ENCODE measurements at places on chromosomes 3 and 15. TPM values are rescaled to one million over a fixed set of nuclear protein-coding genes. Genes with fewer than 3 reads are reported as not detected.

NR2E3 gene
- 0.12 TPM for total RNA-seq

DNA sequence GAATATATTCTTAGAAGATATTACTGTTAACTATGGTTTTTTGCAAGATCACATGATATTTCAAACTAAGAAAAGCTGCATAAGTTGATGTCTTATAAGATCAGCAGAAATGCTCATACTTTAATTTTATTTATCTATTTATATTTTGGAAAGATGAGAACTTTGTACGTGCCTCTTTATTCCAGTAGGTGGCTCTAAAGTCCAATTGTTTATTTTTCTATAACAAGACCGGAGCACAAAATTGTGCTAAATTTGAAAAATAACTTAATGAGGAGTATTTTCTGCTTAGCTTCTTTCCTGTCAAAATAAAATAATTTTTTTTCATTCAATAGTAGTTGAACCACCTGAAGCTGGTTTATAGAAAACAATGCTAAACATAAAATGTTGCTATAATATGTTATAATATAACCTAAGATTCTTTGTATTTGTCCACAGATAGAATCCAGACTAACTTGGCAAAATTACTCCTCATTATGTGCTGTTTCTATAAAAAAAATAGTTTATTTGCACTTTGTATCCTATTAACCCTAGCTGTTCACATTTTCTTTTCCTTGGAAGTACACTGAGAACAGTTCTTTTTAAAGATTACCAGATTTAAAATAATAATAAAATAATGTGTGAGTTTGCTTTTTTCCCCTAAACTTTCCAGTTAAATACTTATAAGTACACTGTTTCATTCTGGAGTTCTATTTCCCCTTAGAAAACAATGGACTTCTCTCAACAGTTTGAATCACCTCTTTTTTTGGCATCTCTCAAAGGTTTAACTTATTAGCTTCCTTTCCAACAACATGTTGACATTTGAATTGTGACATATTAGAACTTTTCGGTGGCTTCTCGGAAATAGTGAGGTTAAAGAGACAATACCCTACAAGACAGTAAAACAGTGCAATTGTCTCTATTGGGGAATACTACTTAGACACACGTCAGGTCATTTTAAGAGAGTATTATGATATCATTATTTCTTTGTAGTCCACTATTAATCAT lies 530.0 kb downstream of the MECOM start:
- DNase-seq, result no peak

GUCA1C gene
- not detected for total RNA-seq

ACTC1 gene
- 12,067 TPM for total RNA-seq

GRCh38 chr3:172679599-172679998 lies 31.3 kb downstream of the NCEH1 start:
- no peak for DNase-seq

NEIL1 gene
- total RNA-seq, result 13.1 TPM

DNA sequence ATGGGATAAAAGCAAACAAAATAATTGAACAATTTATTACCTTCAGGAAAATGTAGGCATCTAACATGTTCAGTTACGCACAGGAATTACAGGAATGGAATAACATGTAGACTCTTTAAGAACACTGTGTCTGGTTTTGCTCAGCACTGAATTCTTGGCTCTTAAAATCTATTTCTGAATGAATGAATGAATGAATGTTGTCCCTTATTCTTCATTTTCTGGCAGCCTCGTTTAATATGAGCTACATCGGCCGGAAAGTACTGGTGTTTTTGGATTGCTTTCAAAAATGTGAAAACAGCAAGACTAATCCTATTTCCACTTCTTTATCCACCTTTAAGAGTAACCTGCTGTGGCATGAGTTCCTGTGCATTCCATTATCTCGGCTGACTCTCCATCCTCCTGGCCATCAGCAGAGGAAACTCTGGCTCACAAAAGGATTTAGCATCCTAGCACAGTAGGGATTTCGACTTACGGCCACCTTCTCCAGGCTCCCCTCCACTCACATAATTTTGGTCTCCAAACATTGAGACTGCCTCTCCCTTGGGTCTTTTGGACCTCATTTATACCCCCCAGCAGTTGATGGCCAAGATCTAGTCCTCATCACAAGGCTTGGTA lies 145.3 kb downstream of the FOXP1 start:
- DNase-seq, result no peak

All from right cardiac atrium (tissue), 5 donors.